ENCODE measurements at places on chromosomes 13 and 19.

DNA sequence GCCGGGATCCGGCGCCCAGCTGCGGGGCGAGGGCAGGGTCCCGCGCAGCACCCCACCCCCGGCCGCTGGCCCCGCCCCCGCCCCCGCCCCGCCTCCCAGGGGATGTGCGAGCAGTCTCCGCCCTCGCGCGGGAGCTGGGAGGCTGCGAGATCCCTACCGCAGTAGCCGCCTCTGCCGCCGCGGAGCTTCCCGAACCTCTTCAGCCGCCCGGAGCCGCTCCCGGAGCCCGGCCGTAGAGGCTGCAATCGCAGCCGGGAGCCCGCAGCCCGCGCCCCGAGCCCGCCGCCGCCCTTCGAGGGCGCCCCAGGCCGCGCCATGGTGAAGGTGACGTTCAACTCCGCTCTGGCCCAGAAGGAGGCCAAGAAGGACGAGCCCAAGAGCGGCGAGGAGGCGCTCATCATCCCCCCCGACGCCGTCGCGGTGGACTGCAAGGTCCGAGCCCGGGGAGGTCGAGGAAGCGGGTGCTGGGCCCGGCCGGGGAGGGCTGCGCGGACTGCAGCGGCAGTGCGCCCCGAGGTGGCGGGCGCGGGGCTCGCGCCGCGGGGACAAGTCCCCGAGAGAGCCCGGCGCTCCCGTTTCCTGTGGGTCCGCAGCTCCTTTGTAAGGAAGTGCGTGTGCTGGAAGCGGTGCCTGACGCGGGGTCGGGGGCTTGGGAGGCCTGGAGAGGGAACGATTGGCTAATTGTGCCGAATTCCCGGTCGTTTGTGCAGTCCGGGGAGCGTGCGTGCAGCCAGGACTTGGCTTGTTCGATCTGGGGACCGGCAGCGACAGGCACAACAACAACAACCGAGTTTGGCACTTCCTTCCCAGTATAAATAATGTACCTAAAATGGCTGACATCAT is at the start of gene ITM2B:
ITM2B (plus strand) TSS at position 161 of the 843 bp plus-strand sequence; CDS start at position 316, 155 bp downstream.
- peak; percentile 76 for DNase-seq

- DNase-seq, result no peak
These were observed 50.8 kb downstream of the EFNB2 start for GRCh38 chr13:106484537-106485193.

GRCh38 chr13:100244431-100244830 is 155.5 kb downstream of the PCCA start:
- no peak for DNase-seq

GRCh38 chr13:66826398-66826797 is 403.7 kb downstream of the PCDH9 start:
- no peak for DNase-seq

DNA sequence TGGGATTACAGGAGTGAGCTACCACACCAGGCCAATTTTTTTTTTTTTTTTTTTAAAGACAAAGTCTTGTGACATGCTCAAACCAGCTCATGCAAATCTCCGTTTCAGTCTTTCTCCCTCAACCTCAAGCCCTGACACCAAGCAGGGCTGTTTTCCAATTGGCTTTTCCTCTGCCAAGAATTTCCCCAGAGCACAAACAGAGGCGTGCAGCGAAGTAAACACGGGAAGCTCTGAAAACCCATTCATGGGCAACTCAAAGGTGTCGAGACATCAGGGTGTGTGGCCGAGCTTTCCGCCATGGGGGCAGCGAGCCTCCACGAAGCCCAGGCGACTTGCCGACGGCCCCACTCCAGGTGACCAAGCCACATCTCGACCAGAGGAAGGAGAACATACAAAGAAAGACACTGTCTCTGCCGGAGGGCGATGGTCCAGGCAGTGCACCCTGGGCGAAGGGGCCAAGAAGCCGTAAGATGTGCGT is 70.0 kb downstream of the INSR start:
- no peak for DNase-seq

DNA sequence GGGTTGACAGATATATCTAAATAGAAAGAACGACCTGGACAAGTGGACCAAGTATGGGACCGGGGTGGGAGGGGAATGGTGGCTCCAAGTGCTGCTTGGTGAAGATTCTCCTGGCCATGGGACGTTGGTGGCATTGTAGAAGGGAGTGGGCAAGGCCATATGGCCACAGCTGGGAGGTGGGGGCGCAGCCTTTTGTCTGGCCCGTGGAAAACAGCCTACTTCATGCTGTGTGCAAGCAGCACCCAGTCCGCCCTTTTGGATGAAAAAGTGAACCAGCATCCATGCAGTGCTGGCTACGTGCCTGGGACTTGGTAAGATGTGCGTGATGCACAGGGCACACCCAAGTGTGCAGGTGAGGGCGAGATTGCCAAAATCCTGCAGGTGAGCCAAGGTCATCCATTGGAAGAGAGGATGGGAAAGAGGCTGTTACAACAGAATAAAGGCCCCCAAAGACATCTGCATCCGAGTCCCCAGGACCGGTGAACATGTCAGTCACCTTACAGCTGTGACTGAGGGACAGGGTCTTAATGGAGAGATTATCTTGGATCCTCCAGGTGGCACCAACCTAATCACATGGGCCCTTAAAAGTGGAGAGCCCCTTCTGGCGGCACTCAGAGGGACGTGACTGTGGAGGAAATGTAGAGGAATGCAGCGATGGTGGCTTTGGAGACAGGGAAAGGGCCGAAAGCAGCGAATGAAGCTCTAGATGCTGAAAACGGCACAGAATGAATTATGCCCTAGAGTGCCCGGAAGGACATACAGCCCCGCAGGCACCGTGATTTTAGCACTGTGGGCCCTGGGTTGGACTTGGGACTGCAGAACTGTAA is 40.8 kb downstream of the TEX29 start:
- DNase-seq, result no peak

DNA sequence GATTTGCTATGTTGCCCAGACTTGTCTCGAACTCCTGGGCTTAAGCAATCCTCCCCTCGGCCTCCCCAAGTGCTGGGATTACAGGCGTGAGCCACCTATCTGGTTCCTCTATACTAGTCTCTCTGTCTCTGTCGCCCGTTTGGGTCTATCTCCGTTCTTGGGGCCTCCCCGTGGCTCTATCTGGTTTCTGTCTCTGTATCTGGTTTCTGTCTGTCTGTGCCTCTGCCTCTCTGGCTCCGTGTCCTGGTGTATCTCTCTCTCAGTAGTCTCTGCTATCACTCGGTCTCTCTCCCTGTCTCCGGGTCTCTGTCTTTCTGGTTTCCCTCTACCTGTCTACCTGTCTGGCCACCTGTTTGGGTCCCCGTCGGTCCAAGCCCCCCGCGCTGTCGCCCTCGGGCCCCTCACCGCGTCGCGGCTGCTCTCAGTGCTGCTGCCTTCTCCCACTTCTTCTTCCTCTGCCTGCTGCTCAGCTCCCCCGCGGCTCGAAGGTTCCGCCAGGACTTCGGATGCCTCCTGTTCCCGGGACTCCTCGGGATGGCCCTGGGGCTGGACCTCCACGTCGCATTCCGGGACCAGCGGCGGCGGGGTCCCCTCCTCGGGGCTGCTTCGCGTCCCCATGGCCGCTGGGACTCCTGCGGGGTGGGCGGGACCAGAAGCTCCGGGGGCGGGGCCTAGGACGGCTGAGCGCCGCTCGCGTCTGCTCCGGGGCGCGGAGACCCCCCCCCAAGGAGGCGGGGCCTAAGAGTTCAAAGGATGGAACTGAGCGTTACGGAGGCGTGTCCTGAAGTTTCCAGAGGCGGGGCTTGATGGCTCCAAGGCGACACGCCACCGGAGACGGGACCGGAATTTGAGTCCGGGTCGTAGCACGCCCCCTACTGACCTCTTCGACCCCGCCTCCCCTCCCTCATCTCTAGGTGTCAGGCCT is 783 bp downstream of the PHLDB3 start:
- DNase-seq, result peak; percentile 89

Measured in fibroblast of skin of scalp (primary cell).